ENCODE measurements at places on chromosomes 7 and 10.

DNA sequence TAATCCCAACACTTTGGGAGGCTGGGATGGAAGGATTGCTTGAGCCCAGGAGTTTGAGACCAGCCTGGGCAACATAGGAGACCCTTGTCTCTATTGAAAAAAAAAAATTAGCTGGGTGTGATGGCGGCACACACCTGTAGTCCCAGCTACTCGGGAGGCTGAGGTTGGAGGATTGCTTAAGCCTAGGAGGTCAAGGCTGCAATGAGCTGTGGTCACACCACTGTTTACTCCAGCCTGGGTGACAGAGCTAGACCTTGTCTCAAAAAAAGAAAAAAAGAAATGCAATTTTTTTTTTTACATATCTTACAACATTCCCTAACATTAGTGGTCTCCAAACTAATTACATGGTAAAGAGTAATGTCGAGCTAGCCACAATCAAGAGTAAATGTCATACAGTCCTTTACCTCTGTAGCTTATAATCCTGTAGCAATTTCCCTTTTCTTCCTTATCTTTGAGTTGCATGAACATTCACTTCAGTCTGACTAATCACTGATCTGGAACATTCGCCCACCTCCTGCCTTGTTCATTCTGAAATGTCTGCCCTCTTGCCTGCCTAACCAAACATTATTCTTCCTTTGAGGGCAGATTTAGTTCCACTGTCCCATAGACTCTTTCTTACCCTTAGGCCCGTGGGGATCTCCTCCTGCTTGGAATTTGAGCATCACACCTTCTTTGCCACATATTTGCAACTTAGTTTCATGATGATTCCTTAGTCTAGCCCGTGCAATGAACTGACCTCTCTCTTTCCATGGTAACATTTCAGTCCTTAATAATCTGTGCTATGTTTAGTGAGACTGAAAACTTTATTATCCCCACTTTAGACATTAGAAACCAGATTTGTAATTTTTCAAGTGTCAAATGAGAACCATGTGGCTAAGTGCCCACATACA is 4.8 kb upstream of the VCL start:
- DNase-seq = no peak

- peak; percentile 5 for DNase-seq
Measured at GRCh38 chr10:67606572-67606971, 89.4 kb downstream of the CTNNA3 start.

- DNase-seq = no peak
Measured at GRCh38 chr10:6300106-6300783, 97.5 kb downstream of the PFKFB3 start.

GRCh38 chr7:152862856-152863255 is 103.3 kb downstream of the ACTR3B start:
- no peak for DNase-seq

DNA sequence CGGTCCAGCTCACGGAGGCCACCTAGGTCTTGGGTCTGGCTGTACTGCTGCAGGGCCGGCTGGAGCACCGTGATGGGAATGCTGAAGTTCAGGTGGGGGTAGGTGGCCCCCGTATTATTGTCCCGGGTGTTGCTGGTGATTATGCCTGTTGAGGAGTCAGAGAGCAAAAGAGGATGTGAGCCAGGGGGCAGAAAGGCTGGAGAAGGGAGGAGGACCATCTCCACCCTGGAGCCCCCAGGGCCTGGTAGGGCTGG is 6.6 kb downstream of the TYSND1 start:
- DNase-seq = no peak

All from GM23338 (cell line).